ENCODE measurements at places on chromosomes 4 and X.

GRCh38 chrX:41317477-41318208 is 16.3 kb upstream of the DDX3X start:
- DNase-seq: no peak

- DNase-seq: no peak
These were observed 340.3 kb upstream of the MAD2L1 start for GRCh38 chr4:120406960-120407359.

- DNase-seq: no peak
These were observed 712.2 kb upstream of the HS3ST1 start for GRCh38 chr4:12140864-12141263.

DNA sequence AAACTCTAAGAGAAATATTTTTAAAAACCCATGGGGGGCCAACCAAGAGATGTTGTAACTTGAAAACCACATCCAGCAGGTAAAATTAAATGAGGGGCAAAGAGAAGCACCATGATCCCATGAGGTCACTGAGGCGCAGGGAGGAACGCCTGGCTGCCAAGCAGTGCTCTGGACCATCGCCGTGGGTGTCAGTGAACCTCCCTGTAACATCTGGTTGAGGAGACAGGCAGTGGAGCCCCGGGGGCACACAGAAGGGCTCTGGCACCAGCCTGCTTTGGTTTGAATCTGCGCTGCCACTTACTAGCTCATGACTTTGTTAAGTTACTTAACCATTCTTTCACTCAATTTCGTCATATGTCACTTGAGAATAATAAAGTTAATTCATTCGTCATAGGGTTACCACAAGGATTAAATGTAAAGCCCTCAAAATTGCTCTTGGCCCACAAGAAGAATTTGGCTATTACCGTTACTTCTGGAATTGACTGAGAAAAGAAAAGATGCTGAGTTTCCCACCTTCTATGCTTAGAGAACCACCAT is 41.6 kb upstream of the SLC25A4 start:
- DNase-seq: no peak

- DNase-seq: no peak
These were observed 351.2 kb downstream of the ARHGAP24 start for GRCh38 chr4:85826060-85826678.

DNA sequence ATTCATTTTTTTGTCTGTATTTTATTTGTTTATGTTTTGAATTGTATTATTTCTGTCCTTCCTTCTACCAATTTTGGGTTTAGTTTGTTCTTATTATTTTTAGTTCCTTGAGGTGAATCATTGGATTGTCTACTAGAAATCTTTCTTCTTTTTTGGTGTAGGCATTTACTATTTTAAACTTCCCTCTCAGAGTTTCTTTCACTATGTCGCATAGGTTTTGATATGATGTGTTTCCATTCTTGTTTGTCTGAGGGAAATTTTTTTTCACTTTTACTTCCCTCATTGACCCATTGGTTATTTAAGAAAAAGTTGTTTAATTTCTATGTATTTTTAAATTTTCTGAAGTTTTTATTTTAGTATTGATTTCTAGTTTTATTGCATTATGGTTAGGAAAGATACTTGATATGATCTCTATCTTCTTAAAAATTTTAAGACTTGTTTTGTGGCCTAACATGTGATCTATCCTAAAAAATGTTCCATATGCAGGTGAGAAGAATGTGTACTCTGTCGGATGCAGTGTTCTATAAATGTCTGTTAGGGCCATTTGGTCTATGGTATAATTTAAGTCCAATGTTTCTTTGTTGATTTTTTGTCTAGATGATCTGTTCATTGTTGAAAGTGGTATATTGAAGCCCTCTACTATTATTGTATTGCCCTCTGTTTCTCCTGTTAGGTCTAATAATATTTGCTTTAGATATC is 68.8 kb downstream of the IL15 start:
- DNase-seq: no peak

- no peak for DNase-seq
These were observed 531.5 kb downstream of the ANKRD50 start for GRCh38 chr4:124181039-124181438.

GRCh38 chrX:105167233-105167632 is 53.3 kb downstream of the TEX13A start:
- no peak for DNase-seq

GRCh38 chr4:109410226-109410625 is 23.4 kb upstream of the SEC24B start:
- DNase-seq: no peak

GRCh38 chr4:55902677-55903076 is 46.1 kb upstream of the CEP135 start:
- no peak for DNase-seq

- no peak for DNase-seq
These were observed 31.6 kb downstream of the ADH7 start for GRCh38 chr4:99403380-99404184.

DNA sequence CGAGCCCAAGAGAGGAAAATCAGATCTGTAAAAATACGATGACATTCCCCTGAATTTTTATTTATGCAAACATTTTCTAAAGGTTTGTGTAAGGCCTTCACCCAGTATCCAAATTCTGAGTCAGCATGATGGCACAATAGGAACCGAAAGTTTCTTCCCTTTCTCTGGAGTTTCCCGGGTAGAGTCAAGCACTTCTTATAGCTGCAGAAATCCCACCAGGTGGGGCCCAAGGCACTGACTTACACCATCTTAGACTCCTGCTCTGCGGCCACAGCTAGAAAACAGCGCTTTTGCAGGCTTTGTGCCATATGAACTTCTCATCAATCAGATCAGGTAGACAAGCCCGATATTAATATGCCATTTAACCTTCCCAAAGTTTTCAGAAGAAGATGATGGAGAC is 13.4 kb downstream of the LEF1 start:
- DNase-seq: no peak

GRCh38 chr4:182113779-182114178 is 129.4 kb upstream of the TENM3 start:
- DNase-seq: no peak

DNA sequence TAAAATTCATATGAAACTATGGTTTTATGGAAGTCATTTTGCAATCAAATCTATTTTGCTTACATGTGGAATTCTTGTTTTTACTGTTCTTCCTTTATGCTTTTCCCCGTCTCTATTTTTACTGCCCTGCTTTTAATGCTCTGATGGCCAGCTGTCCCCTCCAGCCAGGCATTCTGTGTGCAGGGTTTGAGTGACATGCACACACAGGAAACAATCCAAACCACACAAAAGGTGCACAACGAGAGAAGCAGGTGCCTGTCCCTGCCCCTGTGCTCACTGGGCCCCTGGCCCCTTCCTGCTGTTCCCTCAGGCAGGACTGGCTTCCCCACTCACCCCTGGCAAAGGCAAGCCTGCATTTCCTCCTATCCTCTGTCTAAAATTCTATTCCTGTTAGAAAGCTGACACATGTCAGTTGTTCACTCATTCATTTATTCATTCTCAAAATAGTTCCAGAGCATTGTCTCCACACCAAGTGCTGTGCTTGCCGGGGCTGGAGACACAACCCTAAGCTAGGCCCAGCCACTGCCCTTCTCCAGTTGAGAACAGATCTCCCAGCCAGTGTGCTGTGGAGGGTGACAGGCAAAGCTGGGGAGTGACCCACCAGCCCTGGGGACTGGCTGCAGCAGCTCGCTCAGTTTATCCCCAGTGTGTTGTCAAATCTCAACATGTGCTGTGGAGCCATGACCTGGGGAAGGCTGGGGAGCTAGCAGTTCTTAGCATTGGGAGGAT is 346.3 kb downstream of the FBXW7 start:
- DNase-seq: no peak

DNA sequence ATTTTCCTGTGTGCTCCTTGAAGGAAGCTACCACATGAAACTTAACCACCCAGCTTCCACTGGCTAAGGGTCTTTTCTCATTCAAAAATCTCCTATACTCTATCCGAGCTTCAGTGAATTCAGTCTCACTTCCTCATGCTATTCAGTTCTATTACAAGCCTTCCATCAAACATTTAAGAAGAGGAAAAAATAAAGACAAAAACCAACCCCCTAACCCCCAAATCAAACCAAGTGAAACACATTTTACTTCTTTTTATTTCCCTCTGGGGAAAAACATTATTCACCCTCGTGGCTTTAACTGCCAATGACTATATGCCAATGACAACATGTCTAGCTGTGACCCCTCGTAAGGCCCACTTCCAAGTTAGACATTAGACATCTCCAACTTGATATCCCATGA is 16.2 kb upstream of the WDR19 start:
- no peak for DNase-seq

DNA sequence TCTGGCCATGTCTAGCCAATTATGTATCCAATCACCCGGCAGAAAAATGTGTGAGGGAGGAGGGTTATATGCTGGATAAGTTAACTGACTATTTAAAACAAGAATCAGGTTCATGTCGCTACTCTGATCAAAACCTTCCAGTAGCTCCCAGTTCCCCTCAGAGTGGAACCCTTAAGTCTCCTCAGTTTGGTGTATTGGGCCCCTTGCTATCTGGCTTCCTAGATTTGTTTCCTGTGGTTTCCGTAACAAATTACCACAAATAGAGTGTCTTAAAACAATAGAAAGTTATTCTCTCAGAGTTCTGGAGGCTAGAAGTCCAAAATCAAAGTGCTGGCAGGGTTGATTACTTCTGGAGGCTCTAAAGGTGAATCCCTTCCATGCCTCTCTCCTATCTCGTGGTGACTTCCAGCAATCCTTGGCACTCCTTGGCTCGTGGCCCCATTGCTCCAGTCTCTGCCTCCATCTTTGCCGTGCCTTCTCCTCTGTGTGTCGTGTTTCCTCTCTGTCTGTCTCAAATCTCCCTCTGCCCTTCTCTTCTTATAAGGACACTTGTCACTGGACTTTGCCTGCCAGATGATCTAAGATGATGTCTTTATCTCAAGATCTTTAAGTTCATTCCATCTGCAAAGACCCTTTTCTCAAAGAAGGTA is 10.5 kb upstream of the ENPP6 start:
- DNase-seq: no peak
